ENCODE measurements at places on chromosomes 2 and 18.

DNA sequence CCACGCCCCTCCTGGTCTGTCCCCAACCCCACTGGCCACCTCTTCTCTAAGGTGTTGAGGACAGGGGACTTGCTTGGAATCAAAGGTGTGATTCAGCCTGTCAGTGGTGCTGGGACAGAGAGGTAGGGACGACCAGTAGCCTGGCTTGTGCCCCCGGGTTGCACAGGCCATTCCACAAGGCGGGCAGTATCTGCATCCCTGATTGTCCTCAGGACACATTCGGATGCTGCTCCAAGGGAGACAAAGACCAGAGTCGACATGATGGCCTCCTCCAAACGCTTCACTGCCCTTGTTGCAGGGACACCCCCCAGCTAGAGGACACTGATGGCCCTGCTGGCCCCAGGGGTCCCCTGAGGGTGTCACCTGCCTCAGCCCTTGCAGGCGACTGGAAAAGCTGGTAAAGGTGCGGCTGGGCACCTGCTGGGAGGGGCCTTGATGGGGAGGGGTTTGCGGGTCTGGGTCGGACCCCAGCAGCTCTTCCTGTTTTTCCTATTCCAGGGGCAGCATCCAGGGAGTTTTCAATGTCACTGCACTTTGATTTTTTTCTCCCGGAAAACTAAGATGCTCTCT is 98.0 kb downstream of the PTGR3 start:
- no peak for DNase-seq

- no peak for DNase-seq
These were observed at the start of gene ZEB2 for GRCh38 chr2:144519934-144520731. Gene ZEB2 (minus strand): TSS chr2:144520119. CDS start chr2:144517350, 2,769 bp downstream.

- no peak for DNase-seq
These were observed 22.5 kb upstream of the SIGLEC15 start for GRCh38 chr18:45802814-45803492.

DNA sequence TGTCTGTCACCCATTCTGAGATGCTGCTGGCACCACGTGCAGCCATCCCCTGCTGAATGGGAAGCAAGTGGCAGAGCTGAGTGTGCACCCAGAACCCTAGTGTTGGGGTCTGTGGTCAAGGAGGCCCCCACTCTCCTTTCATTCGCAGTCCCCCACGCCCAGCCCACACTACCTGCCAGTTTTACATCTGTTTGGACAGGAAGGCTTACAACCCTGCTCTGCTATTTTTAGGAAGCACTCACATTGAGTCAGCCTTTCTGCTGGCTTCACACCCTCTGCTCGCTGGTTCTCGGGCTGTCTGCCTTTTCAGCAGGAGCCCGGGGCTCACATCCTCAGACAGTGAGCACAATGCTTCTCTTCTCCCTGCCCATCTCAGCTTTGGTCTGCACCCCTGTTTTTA is 10.7 kb upstream of the ADCY3 start:
- DNase-seq, result no peak

DNA sequence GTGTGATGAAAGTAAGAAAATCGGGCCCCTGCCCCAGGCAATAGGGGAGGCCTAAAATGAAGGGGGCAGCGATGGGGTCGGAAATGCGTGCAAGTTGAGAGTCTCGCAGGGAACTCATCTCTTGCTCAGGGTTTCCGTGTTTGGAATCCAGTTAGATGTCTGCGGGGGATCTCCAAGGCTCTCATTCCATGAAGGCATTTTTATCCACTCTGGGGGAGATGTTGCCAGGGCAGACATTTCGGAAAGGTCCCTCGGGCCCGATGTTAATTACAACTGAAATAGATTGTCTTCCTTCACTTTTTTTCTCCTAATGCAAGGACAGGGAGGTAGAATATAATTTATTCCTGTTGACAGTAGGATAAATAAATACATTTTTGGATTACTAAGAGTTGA is 12.8 kb upstream of the SKOR2 start:
- DNase-seq, result no peak

GRCh38 chr2:148658807-148659722 is 14.5 kb downstream of the EPC2 start:
- DNase-seq, result no peak

- no peak for DNase-seq
These were observed 32.8 kb downstream of the FAM124B start for GRCh38 chr2:224369028-224369632.

DNA sequence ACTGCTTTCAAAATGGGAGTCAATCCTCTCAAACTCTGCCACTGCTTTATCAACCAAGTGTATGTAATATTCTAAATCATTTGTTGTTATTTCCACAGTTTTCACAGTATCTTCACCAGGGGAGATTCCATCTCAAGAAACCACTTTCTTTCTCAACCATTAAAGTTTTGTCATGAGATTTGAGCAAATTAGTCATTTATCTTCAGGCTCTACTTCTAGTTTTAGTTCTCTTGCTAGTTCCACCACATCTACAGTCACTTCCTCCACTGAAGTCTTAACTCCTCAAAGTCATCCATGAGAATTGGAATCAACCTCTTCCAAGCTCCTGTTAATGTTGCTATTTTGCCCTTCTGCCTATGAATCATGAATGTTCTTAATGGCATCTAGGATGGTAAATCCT is 545.8 kb downstream of the ARHGAP15 start:
- no peak for DNase-seq

GRCh38 chr2:96024336-96025193 is 10.2 kb downstream of the GPAT2 start:
- no peak for DNase-seq

- DNase-seq, result no peak
These were observed 288.5 kb downstream of the TNS1 start for GRCh38 chr2:217714287-217714751.

- no peak for DNase-seq
These were observed 52.0 kb upstream of the ARL4C start for GRCh38 chr2:234548695-234549420.

DNA sequence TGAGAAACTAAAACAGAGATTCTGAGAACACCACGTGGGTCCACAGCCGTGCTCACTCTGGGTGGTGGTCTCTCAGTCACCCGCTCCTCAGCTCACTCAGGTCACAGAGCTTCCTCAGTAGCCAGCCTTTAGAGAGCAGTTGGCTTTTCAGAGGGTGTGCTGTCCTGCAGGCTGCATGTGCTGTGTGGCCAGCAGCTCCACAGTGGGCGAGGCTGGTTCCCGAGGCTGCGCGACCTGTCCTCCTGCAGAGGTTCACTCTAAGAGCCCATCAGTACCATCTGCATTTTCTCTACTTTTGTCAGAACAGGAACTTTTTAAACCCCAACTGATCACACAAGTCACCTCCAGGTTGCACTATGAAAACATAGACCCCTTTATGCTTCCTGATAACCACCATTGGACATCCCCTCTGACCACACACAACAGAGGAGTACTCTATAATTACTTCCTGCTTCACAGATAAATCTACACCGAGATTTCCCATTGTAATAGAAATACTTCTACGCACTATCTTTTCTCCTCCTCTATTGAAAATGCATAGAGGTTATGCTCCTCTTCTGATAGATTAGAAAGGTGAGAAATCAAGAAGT is 93.1 kb downstream of the GYPC start:
- DNase-seq, result no peak

DNA sequence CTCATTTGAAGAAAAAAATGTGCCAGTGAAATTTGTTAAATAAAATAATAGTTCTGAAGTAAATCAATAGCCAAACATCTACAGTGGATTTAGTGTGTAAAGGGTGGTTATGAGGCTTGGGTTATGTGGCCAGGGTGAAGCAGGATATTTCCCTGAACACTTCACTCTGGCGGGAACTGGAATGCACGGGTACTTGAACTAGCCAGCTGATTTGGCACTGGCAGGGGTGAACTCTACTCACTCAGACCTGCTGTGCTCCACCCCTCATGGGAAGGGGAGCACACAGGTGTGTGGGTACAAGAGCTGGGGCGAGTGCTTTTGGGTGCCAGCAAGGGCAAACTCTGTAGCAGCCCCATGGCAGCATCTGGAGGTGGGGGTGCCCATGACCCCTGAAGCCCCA is 278.2 kb downstream of the CALCRL start:
- DNase-seq, result no peak

GRCh38 chr2:45496869-45497268 is 114.2 kb downstream of the SRBD1 start:
- no peak for DNase-seq

DNA sequence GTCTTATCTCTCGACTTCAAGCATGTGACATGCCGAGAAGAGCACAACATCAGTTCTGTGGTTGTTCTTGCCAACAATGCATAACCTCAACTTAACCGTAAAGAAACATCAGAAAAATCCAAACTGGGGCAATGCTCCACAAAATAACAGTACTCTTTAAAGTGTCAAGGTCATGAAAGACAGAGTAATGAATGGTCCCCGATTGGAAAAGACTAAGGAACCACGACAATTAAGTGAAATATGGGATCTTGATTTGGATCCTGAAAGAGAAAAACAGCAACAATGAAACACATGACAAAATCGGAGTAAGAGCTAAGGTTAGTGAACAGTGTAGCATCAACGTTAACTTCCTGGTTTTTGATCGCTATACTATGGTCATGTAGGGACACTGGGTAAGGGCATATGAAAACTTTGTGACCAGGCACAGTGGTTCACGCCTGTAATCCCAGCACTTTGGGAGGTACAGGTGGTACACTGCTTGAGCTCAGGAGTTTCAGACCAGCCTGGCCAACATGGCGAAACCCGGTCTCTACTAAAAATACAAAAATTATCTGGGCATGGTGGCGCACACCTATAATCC is 55.2 kb downstream of the UNC50 start:
- no peak for DNase-seq

GRCh38 chr2:217851191-217852020 is 151.4 kb downstream of the TNS1 start:
- DNase-seq, result no peak

DNA sequence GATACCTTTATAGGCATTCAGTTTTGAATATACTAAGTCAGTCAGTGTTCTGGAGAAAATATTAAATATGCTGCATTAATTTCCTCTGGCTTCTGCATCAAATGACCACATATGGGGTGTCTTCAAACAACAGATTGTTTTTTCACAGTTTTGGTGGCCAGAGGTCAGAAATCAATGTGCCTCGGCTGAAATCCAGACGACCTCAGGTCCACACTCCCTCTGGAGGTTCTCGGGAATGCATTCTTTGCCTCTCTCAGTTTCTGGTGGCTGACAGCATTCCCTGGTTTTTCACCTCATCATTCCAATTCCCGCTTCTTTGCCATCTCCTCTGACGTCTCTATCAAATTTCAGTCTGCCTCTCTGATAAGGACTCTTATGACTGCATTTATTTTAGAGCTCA is 142.3 kb downstream of the ZNF407 start:
- DNase-seq, result no peak

- DNase-seq, result no peak
These were observed 105.7 kb downstream of the SLC4A3 start for GRCh38 chr2:219733106-219733505.

- DNase-seq, result peak; percentile 44
These were observed 73.4 kb downstream of the INPP4A start for GRCh38 chr2:98518101-98518500.

DNA sequence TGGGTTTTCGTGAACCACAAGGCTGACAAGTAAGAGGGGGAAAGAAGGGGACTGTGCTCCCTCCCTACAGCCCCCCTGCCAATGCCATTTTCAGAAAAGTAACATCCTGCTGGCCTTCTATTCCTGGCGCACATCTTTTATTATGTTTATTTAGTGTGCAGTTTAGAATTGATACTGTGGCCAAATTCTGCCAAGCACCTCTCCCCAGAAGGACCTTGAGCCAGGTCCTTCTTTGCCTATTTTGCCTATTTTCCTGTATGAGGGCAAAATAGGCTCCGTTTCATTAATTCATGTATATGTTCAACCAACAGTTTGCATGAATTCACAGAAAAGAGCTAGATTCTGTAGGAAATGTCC is 136.0 kb downstream of the MYO3B start:
- no peak for DNase-seq

DNA sequence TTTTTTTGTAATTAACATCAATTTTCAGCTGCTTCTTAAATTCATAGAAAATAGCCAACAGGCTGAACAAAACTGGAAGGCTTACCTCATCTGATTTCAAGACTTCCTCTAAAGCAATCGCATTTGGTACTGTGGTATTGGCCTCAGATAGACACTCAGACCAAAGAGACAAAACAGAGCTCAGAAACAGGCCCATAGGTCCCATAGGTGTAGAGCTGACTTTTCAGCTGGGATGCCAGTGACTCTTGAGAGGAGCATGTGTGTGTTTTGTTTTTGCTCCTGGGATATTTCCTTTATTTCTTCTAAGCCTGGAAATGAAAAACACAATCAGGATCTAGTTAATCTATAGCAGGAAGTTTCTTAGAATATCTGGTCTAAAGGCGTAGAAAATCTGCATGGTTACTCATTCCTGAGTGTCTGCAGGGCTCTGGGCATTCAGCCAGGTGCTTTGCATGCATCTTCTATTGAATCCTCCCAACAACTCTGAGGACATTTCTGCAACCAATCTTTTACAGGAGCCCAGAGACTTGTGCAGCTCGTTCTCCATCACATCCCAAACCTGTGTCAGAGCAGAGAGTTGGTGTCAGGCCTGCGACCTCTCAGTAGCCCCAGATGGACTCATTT is 190.8 kb downstream of the RTP5 start:
- DNase-seq, result no peak

- DNase-seq, result no peak
These were observed 103.3 kb upstream of the GATA6 start for GRCh38 chr18:22066083-22066485.

DNA sequence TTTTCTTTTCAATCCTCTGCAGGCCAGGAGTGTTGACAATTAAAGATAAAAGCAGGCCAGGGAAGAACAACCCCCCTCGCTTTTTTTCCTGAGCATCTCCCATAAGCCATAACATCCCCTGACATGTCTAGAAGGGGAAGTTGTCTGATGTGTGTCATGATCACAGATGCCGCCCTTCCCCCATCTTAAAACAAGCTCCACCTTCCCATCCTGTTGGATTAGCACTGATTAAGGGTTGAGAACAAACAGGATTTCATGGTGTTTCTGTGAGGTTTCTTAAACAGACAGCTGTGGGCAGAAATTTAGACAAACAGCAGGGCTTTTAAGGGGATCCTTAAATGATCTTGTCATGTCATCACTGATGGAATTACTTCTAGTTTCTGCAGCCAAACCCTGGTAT is 59.4 kb upstream of the UPP2 start:
- DNase-seq, result no peak

DNA sequence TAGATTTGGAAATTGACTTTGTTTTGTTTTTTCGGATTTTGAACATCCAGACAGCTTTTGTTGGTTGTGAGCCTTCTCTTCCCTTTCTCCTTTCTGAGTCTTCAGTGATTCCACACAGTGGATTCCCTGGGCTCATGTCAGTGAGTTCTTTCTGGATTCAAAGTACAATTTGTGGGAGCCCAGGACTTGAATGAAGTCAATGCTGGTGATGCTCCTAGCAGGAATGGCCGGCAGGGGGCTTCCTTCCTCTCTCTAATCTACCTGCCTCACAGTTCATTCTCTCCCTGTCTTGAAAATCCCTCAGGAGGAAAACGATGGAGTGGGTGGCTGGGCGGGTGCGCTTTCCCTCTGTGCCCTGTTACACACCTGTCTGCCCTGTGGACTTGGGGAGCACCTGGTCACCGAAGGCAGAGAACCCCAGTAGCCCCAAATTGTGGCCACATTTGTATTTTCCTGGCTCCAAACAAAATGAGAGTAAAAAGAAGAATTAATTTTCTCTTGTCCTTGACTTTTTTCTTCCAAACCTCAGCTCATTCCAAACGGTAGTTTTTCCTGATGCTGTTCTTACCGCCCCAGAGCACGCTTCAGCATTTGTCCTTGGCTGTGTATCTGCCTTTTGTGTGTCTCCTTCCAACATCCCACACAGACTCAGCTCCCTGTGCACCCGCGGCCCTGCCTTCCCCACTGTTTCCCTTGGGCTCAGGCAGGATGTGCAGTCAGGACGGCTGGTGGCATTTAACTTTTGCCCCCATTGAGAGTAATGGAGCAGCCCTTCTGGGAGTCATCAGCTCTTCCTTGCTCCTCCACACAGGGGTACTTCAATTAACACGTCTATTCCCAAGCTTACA is 86.6 kb downstream of the MARCO start:
- peak; percentile 4 for DNase-seq

All from stimulated activated CD4-positive, alpha-beta T cell treated with anti-CD3 and anti-CD28 coated beads, TNF-alpha, amount 100 ng/mL, for 24 hours (primary cell).